ENCODE measurements at places on chromosomes 1 and 21.

DNA sequence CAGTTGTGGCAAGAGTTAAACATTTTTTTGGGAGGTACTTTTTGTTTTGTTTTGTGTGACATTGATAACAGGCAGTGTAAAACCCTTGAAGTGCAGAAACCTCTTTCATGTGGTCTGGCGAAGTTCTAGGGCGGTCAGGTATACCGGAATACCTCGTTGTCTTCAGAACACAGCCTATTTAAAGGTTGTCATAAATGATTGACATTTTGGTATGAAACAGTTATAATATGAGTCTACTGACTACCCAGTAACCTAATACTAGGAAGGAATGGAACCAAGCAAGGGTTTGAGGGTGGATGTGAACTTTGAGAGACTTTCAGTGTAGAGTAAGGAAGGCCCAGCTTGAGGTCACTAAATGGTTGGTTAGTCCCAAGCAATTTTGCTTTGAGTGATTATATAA is 40.5 kb downstream of the PATJ start:
- no peak for DNase-seq

DNA sequence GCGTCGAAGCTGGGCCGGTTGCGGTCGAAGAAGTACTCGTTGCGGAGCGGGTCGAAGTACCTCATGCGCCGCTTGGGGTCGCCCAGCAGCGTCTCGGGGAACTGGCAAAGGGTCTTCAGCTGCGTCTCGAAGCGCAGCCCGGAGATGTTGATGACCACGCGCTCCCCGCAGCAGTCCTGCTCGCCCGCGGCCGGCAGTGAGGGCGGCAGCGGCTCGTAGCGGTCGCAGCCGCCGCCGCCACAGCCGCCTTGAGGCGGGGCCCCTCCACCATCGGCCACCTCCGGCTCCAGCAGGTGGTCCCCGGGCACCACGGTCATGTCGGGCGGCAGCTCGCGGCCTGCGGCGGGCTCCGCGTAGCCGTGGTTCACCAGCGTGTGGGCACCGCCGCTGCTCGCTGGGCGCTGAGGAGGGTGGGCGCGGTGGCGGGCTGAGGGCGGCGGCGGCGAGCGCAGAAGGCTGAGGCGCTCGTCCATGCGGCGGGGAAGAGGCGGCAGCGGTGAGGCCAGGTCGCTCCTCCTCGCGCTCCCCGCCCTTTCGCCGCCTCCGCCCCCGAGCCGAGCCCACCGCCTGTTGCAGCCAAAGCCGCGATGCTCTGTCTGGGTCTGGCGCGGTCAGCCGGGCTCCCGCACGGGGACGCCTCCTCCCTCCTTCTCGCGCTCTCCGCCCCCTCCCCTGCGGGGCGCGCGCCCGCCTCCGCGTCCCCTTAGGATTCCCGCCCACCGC is at the start of gene KCNA3:
Gene KCNA3 (minus strand): TSS at position 604 of the 723 bp plus-strand sequence. CDS start 131 bp downstream, at position 473.
- peak; percentile 44 for DNase-seq

DNA sequence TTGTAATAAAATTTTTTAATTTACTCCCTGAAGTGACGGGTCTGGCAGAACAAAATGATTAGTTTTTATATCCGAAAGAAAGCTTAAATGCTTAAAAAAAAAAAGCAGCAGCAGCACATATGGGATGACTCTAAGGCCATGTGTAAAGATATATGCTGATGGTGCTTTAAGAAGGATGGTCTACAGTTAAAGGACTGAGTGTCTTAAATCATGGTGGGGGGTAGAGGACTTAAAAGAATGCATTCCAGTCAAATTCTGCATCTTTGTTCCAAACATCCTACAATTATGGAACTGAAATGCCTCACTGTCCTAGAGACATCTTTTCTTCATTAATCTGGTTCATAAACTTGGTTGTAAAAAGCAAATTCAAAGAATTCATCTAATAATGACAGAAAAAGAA is 7.0 kb downstream of the KDM5B start:
- no peak for DNase-seq

DNA sequence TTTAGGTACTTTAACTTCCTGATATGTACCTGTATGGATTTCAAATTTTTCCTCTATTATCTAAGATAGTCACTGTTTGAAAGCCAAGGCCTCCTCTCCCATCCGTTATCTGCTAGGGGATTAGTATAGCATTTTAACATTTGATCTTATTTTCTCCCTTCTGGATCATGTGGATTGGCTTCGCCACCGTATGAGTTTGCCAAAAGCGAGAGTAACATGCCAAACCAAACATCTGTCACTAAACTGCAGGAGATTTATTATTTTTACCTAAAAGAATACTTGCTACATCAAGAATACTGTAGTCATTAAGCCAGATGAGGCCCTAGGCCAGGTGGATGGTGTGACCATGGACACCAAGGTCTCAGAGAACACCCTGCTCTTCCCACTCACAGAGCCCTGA is 28.5 kb upstream of the EEIG2 start:
- no peak for DNase-seq

GRCh38 chr1:110196917-110197765 is 13.0 kb upstream of the KCNC4 start:
- DNase-seq, result peak; percentile 36

- peak; percentile 8 for DNase-seq
Measured at GRCh38 chr21:38325731-38326420, 69.1 kb downstream of the KCNJ15 start.

DNA sequence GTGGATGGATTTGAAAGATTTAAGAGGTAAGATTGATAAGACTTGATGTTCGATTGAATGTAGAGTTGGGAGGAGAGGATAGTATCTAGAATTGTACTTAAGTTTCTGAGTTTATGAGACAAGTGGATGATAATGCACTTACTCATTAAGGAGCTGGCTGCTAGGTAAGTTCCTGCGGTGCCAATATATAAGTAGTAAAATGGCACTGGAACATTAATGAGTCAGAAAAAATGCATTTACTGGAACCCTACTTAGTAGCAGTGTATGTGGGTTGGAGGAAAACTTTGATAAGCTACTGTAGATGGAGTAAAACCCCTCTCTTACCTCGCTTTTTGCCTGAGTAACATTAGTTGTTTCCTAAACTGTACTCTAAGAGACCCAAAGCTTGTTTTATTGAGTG is 68.2 kb downstream of the ZFYVE9 start:
- no peak for DNase-seq
